ENCODE measurements at places on chromosomes 4 and X.

GRCh38 chr4:110823251-110823650 lies 200.4 kb upstream of the PITX2 start:
- no peak for DNase-seq

DNA sequence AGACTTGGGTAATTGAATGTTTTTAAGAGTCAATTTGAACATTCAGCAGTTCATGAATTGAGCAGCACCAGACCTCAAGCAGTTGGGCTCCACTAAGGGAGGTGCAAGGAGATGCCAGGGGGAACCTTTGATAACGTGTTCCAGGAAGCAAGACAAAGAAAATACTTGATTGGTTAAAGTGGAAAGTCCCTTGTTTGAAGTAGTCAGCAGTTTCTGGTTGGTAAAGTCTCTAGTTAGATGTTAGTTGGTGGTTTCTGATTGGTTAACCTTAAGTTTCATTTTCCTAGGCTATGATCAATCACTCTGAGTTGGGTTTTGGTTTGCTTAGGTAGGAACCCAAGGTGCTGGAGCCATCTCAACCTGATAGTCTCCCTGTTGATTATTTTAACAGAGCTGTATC lies 4.0 kb downstream of the HERC6 start:
- DNase-seq: no peak

DNA sequence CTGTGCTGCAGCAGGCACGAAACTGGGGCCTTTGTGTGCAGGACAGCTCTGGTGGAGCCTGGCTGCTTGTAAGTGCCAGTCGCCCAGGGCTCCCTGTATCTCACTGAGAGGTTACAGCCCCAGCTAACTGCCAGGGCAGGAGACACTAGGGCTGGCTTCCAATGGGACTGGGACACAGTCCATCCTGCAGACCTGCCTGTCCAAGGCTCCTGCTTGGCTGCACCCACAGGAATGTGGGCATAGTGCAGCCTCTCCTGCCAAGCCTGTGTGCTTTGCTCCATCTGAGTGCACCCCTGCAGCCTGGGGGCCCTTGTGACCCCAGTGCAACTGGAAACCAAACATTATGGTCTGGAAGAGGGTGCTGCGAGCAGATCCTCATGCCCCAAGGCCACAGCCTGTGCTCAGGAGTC lies 144.0 kb downstream of the ADAM29 start:
- no peak for DNase-seq

DNA sequence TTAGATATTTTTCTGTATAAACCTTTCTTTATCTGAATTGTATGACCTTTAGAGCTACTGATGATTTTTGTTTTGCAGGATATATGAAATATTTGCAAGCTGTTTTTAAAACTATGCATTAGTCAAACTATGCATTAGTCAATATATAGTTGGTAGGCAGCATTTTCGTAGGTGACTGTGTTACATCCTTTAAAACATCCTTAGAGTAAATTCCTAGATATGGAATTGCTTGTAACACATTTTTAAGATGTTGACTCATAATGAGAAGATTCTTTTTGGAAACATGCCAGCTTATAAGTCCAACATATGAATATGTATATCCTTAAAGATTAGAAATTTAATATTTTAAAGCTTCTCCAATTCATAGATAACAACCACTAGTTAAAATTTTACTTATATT lies 1768.5 kb downstream of the PCDH7 start:
- no peak for DNase-seq
